Lung (tissue), 17 donors: ENCODE measurements at places on chromosomes 16 and 17.

DNA sequence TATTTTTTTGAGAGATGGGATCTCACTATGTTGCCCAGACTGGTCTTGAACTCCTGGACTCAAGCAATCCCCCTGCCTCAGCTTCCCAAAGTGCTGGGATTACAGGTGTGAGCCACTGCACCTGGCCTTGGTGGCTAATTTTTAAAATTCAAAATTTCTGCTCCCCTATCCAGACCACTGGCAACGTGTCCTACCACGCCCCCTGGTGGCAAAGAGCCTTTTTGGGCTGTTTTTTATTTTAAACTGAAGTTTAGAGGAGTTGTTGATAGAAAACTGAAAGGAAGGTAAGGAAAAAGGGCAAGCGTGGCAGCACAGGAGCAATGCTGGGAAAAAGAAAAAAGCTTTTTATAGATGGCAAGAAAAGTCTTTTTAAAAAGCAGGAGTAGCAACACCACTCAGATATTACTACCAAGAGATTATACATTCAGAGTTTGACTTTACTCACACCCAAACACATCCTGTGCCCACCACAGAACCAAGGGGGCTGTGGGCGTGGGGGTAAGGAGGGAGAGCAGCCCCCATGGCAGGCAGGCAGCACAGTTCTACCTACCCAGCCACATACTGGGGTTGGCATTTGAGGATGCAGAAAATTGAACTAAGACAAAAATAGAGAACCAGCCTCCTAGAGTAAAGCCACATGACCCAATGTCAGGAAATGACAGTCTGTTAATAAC is 4.2 kb upstream of the MXRA7 start:
- H3K27ac ChIP-seq, result peak overlapping the region; percentile 71
- no peak overlapping the region for H3K4me3 ChIP-seq
- peaks cover 21% of the 10 kb centered on the region for H3K4me1 ChIP-seq
- H3K27me3 ChIP-seq, result no peaks in the 10 kb centered on the region

DNA sequence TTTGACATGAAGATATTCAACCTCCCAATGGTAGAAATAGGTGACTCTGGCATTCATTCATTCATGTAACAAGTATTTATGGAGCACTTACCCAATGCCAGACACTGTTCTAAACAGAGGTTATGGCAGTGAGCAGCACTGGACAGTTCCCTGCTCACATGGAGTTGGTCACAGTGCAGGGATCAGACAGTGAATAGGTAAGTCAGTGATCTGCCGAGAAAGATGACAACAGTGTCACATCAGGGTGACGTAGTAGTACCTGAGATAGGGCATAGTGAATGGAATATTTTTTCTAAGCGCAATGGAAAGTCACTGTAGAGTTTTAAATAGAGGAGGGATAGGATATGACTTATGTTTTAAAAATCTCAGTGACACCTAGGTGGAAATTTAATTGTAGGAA is 791.4 kb upstream of the RBFOX1 start:
- no peaks in the 10 kb centered on the region for H3K4me1 ChIP-seq
- H3K36me3 ChIP-seq, result no peaks in the 10 kb centered on the region
- H3K27ac ChIP-seq, result no peak overlapping the region
- H3K4me3 ChIP-seq, result no peak overlapping the region
- no peak for DNase-seq

GRCh38 chr17:51597345-51597744 is 337.0 kb downstream of the UTP18 start:
- DNase-seq, result no peak
- H3K27me3 ChIP-seq, result no peaks in the 10 kb centered on the region
- H3K36me3 ChIP-seq, result no peaks in the 10 kb centered on the region
- H3K4me1 ChIP-seq, result peaks cover 2% of the 10 kb centered on the region
- H3K4me3 ChIP-seq, result no peak overlapping the region

GRCh38 chr17:41464173-41464572 is 3.0 kb downstream of the KRT32 start:
- no peak overlapping the region for H3K27ac ChIP-seq
- H3K27me3 ChIP-seq, result no peaks in the 10 kb centered on the region
- DNase-seq, result no peak

GRCh38 chr17:8503807-8504206 is 68.1 kb downstream of the NDEL1 start:
- no peaks in the 10 kb centered on the region for H3K27me3 ChIP-seq
- no peak for DNase-seq
- H3K4me3 ChIP-seq, result no peak overlapping the region
- H3K36me3 ChIP-seq, result peaks cover 7% of the 10 kb centered on the region
- H3K27ac ChIP-seq, result no peak overlapping the region

- no peaks in the 10 kb centered on the region for H3K27me3 ChIP-seq
- no peak overlapping the region for H3K27ac ChIP-seq
- H3K4me3 ChIP-seq, result no peak overlapping the region
- no peaks in the 10 kb centered on the region for H3K4me1 ChIP-seq
- DNase-seq, result no peak
- H3K36me3 ChIP-seq, result no peaks in the 10 kb centered on the region
These were observed 13.6 kb upstream of the NKD1 start for GRCh38 chr16:50534556-50534955.

DNA sequence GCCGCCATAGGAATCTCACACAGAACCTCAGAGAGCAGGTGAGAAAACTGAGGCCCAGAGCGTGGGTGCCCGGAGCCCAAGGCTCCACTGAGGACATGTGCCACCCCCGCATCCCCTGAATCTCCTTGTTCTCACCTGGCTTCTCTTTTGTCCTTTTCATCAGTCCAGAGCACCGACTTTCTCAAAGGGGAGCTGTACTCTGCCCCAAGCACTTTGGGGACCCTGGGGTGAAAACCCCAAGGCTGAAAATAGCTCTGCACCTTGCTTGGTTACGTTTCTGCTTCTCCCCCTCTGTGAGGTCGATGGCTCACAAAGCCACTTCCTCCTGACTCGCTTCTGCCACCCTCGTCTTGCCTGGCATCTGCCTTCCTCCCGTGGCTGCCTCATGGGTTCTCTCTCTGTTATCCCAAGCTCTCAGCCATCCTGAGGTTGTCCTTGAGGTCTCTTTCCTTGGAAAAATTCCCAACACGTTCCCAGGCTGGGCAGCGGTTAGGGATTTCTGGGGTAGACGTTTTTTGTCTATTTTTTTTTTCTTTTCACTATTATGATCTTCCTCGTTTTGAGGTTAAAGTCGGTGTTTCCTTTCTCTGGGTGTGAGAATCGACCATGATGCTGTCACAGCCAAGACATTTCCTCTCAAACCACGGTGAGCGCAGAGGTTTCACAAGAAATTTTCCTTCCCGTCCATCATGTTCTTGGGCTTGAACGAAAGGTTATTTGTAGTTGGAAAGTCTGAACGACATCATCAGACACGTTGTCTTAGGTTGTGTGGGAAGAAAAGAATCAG is 37.2 kb downstream of the IRF8 start:
- H3K27ac ChIP-seq, result no peak overlapping the region
- H3K27me3 ChIP-seq, result no peaks in the 10 kb centered on the region
- H3K36me3 ChIP-seq, result no peaks in the 10 kb centered on the region
- H3K4me3 ChIP-seq, result no peak overlapping the region
- no peaks in the 10 kb centered on the region for H3K4me1 ChIP-seq

- H3K4me1 ChIP-seq, result peaks cover 12% of the 10 kb centered on the region
- DNase-seq, result peak; percentile 89
- no peaks in the 10 kb centered on the region for H3K36me3 ChIP-seq
- H3K27ac ChIP-seq, result peak overlapping the region; percentile 60
- no peak overlapping the region for H3K4me3 ChIP-seq
- H3K27me3 ChIP-seq, result peaks cover 25% of the 10 kb centered on the region
These were observed 1.7 kb upstream of the SLC16A11 start for GRCh38 chr17:7045492-7046126.

DNA sequence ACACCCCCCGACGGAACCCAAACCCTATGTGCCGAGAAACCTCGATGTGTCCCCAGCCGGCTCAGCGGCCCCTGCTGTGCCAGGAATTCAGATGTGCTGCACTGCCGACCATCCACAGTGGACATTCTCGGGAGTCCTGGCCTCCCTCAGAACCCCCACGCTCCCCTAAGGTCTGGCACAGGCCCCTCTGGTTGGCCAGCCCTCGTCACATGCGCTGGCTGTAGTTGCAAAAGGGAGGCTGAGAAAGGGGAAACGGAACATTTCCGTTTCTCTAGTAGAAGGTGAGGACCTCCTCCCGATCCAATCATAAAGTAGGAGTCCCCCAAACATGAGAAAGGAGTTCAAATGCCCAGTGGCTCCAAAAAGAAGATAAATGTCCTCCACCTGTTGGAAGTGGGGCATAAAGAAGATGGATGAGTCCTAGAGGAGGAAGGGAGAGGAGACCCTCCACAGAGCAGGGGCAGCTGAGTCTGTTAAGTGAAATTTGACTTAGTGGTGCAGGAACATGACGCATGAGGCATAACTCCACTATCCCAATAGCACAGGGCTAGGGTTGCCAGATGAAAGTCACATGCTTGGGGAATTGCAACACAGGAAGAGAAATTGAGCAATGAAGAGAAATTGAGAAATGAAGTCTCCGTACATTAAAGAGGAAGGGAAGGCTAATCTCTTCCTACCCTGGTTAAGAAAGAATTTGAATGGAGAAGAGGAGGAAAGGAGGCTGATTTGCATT is 49.3 kb upstream of the WSB1 start:
- peaks cover 42% of the 10 kb centered on the region for H3K4me1 ChIP-seq
- no peaks in the 10 kb centered on the region for H3K36me3 ChIP-seq
- H3K27ac ChIP-seq, result peak overlapping the region; percentile 94
- DNase-seq, result peak; percentile 98
- H3K27me3 ChIP-seq, result no peaks in the 10 kb centered on the region
- no peak overlapping the region for H3K4me3 ChIP-seq

DNA sequence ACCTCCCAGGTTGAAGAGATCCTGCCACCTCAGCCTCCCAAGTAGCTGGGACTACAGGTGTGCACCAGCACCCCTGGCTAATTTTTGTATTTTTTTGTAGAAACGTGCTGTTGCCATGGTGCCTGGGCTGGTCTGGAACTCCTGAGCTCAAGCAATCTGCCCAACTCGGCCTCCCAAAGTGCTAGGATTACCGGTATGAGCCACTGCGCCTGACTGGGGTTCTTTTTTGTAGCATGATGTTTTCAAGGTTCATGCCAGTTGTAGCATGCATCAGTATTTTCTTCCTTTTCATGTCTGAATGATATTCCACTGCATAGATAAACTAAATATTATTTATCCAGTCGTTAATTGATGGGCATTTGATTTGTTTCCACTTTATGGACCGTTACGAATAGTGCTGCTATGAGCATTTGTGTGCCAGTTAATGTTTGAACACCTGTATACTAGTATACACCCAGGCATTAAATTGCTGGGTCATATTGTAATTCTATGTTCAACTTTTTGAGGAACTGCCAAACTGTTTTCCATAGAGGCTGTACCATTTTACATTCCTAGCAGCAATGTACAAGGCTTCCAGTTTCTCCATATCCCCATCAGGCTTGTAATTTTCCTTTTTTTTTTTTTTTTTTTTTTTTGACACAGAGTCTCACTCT is 24.8 kb upstream of the CEP20 start:
- no peak overlapping the region for H3K27ac ChIP-seq
- H3K4me1 ChIP-seq, result no peaks in the 10 kb centered on the region
- H3K36me3 ChIP-seq, result no peaks in the 10 kb centered on the region
- H3K4me3 ChIP-seq, result no peak overlapping the region

DNA sequence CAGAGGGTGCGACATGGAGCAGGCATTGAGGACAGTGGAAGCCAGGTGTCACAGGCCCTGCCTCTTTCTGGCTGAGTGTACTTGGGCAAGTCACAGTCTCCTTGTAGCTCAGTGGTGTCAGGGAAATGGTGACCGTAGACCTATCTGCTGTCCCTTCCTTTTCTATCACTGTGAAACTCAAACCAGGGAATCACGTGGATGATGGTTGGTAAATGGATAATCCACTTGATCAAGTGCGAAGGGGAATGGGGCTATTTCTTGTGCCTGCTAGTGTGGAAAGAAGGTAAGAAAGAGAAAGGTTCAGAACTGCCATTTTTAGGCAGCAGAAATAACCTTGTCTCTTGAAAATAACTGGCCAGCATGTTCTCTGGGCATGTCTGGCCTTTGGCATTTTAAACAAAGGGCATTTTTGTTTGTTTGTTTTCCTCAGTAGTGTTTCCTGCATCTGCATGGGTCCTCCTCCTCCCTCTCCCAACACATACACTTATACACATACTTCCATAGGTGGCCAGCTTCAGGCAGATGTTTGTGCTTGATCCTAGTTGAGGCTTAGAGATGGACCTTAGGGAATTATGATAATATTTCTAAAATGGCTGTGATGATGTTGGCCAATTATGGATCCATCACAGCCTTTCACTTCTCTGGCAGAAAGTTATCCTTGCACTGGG is 7.1 kb downstream of the TBX4 start:
- DNase-seq, result no peak
- H3K4me1 ChIP-seq, result peaks cover 61% of the 10 kb centered on the region
- peaks cover 10% of the 10 kb centered on the region for H3K27me3 ChIP-seq
- no peaks in the 10 kb centered on the region for H3K36me3 ChIP-seq

DNA sequence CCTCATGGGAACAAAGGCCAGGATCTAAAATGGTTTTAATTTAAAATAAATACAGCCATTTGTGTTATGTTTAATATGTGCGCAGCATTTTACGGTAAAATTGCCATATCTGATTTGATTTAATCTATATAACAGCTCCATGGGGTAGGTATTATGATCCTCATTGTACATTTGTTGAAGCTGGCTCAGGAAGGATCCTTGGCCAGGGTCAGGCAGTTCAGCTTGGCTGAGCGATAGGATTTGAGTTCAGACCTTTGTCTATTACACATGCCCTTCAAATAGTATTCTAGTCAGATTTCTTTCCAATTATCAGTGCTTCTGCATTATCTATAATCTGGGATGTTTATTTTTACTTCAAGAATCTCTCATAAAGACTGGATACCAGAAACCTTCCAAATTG is 950.4 kb upstream of the EEF2KMT start:
- no peaks in the 10 kb centered on the region for H3K4me1 ChIP-seq
- no peak overlapping the region for H3K27ac ChIP-seq
- no peaks in the 10 kb centered on the region for H3K27me3 ChIP-seq
- H3K36me3 ChIP-seq, result no peaks in the 10 kb centered on the region

DNA sequence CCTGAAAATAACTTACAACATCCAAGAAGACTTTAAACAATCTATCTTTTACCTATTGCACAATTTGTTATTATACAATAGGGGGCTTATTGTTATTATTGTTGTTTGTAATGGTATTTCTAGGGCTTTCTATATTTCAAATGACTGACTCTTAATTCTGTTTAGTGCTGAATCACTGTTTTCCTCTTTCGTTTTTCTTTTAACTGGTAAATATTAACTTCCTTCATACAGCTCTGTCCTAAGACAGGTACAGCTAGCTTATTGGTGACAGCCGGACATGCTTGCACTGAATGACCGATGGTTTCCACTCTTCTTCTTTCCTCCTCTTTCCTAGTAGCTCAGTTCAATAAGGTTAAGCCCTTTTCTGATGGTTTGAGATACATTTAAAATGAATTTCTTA is 11.6 kb downstream of the KRTAP9-7 start:
- peaks cover 3% of the 10 kb centered on the region for H3K27me3 ChIP-seq
- H3K4me3 ChIP-seq, result no peak overlapping the region
- DNase-seq, result no peak
- no peaks in the 10 kb centered on the region for H3K36me3 ChIP-seq
- peaks cover 3% of the 10 kb centered on the region for H3K4me1 ChIP-seq
- no peak overlapping the region for H3K27ac ChIP-seq
